T1000 (cell line): ENCODE measurements at places on chromosomes 16 and 17.

GRCh38 chr16:70444249-70445063, 5.6 kb upstream of the ST3GAL2 start:
- DNase-seq, result no peak

GRCh38 chr17:65388911-65389310, 172.5 kb downstream of the AXIN2 start:
- no peak for DNase-seq

DNA sequence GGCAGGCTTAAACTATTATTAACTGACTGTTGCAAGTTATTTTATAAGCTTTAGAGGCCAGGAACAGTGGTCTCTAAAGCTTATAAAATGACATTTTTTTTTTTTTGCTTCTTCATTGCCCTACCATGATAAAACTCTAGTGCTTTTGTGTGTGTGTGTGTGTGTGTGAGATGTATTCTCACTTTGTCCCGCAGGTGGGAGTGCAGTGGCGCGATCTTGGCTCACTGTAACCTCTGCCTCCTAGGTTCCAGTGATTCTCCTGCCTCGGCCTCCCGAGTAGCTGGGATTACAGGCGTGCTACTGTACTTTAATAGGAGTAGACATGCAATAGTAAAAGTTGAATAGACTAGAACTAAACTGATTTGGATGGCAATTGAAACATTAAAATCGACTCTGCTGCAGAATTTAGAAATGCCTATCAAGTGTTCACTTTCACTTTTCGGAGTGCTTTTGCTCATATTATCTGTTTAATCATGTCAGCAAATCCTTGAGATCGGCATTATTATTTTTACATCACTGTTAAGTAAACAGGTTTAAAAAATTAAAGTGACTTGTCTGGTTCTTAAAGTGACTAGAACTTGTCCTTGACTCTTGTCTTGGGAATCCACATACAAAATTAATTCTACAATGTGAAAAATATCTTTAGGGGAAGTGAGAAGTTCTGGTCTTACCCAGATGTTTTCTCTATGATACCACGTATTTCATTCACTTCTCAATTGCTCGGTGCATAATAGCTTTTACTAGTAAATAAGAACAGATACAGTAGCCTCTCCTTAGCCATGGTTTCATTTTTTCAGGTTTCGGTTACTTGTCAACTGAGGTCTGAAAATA, 8.4 kb upstream of the PCTP start:
- no peak for DNase-seq

- no peak for DNase-seq
Measured at GRCh38 chr17:5962371-5962770, 107.8 kb upstream of the WSCD1 start.

GRCh38 chr16:22898874-22899348, 84.9 kb downstream of the HS3ST2 start:
- DNase-seq, result no peak
